ENCODE measurements at places on chromosomes 16 and 17. TPM values are rescaled to one million over a fixed set of nuclear protein-coding genes. Genes with fewer than 3 reads are reported as not detected.

PRR29 gene
- polyA plus RNA-seq = 2.3 TPM

RFFL gene
- polyA plus RNA-seq = 9.8 TPM

PYDC1 gene
- 1.2 TPM for polyA plus RNA-seq

CD300LF gene
- polyA plus RNA-seq = 0.14 TPM

OR3A2 gene
- 2.0 TPM for polyA plus RNA-seq

RAB37 gene
- 0.90 TPM for polyA plus RNA-seq

TNFSF13 gene
- polyA plus RNA-seq = 3.0 TPM

INCA1 gene
- 5.3 TPM for polyA plus RNA-seq

PDIA2 gene
- 0.46 TPM for polyA plus RNA-seq

GLP2R gene
- polyA plus RNA-seq = 0.04 TPM

All from muscle of arm (tissue), 14 donors.